ENCODE measurements at places on chromosomes 1 and 21.

DNA sequence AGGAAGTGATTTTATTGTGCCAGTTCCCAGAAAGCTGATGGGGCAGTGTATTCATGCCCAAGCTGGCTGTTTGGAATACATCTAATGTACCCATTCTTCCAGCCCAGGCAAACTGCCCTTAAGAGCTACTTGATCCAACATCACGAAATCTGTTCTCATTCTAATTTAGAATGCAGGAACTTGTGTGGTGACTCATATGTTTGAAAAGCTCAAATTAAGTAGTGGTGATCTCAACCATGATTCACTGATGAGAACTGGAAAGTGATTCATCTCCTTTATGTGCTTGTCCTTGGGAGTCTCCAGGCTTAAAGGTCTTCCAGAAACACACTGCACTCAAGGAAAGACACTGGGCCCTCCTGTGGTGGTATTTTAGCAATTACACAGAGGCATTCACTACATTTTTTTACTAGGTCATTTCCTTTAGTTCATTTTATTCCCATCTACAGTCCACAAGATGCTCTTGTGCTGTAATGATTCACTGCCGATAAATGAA lies 65.4 kb downstream of the RPE65 start:
- peak; percentile 99 for DNase-seq

- DNase-seq, result no peak
Observed at GRCh38 chr1:232248276-232248820, 381.6 kb downstream of the SIPA1L2 start.

- no peak for DNase-seq
Observed at GRCh38 chr21:15112858-15113257, 48.1 kb upstream of the NRIP1 start.

DNA sequence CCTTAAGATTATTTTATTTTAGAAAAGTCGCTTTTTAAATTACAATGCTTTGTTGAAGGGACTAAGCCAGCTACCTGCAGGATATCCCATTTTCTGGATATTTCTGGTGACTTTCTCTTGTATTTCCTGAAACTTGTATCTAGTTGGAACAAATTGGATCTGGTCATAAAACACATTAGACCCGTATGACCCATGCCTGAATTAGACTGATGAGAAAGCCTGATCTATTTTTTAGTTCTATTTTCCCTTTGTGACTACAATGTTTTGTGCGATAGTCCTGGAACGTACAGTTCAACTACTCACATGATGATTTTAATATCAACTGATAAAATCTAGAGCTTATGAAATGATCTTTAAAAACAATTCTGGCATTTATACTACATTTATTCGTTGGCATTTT lies 151.8 kb downstream of the RHOU start:
- DNase-seq, result no peak

GRCh38 chr21:16514316-16514715 lies 784.5 kb downstream of the USP25 start:
- DNase-seq, result no peak

DNA sequence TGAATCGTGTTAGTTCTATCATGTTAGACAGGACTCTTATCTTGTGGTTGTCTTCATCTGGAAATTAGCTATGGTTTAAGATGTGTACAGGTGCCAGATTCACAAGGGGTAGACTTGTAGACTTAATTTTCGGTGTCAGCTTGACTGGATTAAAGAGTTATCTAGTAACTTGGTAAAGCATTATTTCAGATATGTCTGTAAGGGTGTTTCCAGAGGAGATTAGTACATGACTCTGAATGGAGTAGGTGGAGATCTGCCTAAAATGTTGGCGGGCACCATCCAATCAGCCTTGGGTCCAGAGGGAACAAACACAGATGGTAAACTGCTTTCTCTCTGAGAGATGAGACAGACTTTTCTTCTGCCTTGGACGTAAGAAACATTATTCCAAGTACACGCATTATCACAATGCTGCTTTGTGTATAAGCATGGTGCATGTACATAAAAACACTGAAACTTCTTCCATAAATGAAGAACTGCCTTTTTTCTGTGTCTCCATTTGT lies 434.6 kb downstream of the SMYD3 start:
- no peak for DNase-seq

- DNase-seq, result no peak
Observed at GRCh38 chr1:39955547-39956539, 898 bp downstream of the MFSD2A start.

DNA sequence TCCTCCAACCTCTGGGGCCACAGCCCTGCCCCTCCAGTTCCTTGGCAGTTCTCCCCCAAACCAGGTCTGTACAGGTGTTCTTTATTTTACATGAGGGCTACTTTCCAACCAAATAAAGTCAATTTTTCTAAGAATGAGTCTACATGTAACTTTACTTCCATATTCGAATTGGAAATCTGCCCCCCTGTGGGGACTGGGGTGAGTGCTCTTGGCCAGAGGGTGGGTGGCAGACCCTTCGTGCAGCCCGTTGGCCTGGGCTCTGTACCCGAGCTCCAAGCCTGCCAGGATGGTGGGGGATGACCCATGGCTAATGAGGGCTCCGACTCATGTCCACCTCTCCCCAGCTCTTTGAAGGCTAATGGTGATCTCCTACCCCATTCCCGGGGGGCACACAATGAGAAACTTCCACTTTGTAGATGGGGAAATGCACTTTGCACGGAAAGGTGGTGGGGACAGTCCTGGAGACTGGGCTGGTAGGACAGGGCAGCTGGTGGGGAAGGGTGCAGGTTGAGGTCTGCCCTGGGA lies 589 bp upstream of the CATSPER4 start:
- no peak for DNase-seq

- no peak for DNase-seq
Observed at GRCh38 chr21:14452031-14452726, 69.2 kb upstream of the HSPA13 start.

DNA sequence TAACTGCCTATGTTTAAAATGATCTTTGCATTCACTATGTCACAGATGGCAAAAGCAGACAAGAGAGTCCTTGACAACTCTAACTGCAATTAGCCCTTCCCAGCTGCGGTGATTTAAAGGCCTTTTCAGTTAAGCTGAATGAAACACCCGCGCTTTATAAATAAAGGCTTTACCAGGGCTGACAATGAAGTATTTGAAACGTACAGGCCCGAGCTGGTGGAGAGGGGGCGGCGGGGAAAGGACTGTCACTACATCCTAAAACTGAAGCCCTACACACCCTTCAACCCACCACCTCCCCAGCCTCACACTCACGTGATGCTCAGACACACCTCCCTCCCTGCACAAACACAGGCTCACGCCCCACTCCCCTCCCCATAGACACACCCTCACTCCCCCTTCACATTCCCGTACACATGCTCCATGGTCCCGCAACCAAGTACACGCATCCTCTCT lies 45.5 kb downstream of the GRIK3 start:
- no peak for DNase-seq

- DNase-seq, result no peak
Observed at GRCh38 chr1:30286241-30286987, 437.0 kb downstream of the MATN1 start.

DNA sequence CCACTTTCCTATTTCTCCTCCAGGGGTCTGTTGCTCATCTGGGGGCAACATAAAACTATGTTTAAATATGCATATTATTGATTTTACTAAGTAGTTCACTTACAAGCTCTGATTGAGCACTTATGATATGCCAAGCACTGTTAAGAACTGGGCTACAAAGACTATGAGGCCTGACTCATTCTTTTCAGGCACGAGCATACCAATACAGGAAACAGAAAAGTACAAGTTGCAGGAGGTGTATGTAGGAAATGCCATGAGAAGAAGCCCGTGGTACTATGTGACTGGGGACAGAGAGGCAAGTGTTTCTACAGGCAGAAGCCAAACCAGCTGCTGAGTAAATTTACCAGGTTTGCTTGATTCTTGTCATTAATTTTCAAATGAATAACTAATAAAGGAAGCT lies 120.4 kb upstream of the PTGFR start:
- DNase-seq, result peak; percentile 26

DNA sequence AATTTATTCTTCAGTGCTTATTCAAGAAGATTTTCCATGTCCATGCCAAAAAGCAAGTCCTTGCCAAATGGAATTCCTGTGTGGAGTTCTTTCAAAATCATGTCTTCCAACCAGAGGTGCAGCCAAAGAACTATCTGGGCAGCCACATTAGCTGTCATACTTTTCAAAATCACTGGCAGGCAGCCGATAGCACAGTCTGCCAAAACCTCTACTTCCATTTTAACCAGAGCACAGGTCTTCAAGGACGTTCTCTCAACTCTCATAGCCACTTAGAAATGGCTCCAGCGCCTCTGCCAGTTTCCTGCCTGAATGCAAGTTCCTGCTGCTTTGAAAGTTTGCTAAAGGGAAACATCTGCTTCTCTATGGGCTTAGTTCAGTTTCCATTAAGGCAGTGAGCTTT lies 975.7 kb upstream of the ADGRL4 start:
- DNase-seq, result no peak

DNA sequence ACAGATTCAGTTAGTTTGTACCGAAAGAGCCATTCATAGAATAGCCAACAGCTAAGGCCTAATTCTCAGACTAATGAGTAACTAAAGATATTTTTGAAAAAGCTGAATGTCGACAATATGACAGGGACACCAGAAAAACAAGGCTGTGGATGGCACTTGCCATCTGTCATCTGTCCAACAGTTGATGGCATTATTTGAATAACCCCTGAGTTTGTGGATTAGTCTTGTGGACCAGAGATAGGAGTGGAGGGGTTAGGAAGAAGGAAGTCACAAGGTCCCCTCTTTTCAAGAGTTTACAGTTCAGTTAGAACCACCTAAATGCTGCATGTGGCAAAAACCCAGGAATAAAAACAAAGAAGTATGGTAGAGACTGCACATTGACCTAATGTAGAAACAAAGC lies 356.5 kb upstream of the DUSP10 start:
- no peak for DNase-seq

- DNase-seq, result no peak
Observed at GRCh38 chr1:234520908-234521817, 42.2 kb upstream of the TARBP1 start.

- no peak for DNase-seq
Observed at GRCh38 chr1:200905411-200906052, 10.8 kb downstream of the INAVA start.

- no peak for DNase-seq
Observed at GRCh38 chr21:44910229-44911067, 10.3 kb downstream of the ITGB2 start.

- DNase-seq, result no peak
Observed at GRCh38 chr1:184191181-184191621, 139.7 kb downstream of the TSEN15 start.

DNA sequence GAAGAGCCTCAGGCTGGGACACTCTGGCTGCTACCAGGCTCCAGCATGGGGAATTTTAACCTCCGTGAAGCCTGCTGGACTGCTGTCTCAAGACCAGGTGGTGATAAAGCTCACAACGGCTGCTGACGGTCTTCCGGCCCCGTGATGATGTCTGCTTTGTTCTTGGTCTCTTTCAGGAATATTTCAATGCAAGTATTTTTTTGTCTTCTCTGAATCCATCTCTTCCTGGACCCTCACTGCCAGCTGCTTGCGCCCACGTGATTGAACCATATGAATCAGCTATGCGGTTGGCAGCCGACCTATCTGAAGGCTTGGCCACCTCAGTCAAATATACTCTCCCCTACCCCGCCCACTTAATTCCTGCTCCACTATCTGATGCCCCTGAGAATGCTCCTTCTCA lies 14.6 kb upstream of the SLC6A17 start:
- DNase-seq, result no peak

DNA sequence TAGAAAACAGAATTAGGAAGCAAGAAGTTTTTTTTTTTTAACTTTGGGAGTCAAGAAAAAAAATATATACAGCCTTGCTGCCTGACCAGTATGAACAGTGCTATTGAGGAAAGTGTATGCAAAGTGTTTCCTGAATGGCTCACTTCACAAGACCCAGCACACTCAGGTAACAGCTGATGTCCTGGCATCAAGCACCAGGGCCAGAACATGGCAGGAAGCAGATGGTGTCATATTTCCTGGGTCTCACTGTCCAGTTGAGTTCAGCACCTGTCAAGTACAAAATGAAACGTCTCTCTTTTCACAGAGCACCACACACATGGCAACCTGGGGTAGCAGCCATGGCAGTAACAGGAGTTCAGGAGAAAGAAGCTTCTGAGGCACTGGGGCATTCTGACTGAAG lies 372.3 kb downstream of the TTLL7 start:
- no peak for DNase-seq

- DNase-seq, result no peak
Observed at GRCh38 chr1:200337831-200338230, 72.0 kb downstream of the ZNF281 start.

DNA sequence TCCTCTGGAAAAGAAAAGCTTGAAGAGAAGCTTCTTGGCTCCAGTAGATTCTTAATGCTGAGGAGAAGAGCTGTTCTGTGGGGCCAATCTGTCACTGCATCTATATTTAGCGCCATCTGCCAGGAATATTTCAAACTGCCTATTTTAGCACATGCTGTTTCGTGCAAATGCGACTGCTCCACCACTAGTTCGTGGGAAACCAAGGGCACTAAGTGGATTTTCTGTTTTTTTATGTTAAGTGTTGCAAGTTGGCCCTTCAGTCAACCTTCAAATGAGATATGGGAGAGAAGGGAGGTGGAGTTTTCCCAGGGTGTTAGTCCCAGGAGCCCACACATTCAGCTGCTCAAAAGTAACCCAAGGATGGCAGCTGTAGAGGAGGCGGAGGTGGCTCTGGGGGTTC lies 91.9 kb downstream of the TSEN15 start:
- no peak for DNase-seq

DNA sequence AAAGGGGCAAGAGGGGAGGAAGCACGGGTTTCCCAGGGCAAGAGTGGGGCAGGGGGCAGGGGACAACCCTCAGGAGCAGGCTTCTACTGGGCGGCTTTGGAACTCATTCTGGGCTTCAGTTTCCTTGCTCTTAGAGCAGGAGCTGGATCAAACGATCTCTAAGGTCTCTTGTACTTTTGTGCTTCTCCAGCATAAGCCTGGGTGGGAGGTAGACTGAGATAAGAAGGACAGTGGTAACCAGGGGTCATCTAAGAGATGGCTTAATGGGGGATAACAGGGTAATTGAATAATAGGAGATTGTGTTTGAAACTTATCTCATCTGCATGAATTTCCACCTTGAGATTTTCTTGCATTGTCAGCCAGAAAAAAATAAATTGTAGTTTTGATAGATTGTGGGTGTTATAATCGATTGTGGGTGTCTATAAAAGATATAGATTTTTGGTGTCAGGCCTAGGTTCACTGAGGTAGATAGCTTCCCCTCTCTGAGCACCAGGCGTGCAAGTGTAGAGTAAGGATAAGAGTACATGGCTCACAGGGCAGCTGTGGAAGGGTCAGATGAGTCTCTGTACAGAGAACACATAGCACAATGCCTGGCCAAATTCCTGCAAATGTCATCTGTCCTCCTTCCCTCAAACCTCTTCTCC lies 68.0 kb downstream of the CD58 start:
- no peak for DNase-seq

- DNase-seq, result no peak
Observed at GRCh38 chr1:44377925-44378784, 23.1 kb upstream of the ERI3 start.

GRCh38 chr1:157512036-157512969 lies 40.0 kb downstream of the FCRL5 start:
- no peak for DNase-seq

DNA sequence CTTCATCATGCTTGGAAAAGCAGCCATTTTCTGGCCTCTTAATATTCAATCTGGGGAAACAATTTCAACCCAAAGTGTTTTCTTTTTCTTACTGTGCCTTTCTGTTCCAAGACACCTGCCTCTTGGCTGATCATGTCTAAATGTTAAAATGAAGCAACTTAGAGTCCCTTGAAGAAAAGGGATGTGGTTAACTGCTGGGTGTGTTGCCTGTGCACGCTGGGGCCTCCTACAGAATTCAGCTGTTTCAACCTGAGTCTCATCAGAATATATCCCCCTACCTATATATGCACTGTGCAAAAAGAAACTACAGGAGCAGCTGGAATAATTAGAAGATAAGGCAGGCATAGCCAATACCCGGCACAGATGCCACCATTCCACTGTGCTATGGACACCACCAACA lies 222.0 kb downstream of the OMA1 start:
- no peak for DNase-seq

Measured in epithelial cell of proximal tubule (primary cell).